ENCODE measurements at places on chromosomes 4 and X. TPM values are rescaled to one million over a fixed set of nuclear protein-coding genes. Genes with fewer than 3 reads are reported as not detected.

DNA sequence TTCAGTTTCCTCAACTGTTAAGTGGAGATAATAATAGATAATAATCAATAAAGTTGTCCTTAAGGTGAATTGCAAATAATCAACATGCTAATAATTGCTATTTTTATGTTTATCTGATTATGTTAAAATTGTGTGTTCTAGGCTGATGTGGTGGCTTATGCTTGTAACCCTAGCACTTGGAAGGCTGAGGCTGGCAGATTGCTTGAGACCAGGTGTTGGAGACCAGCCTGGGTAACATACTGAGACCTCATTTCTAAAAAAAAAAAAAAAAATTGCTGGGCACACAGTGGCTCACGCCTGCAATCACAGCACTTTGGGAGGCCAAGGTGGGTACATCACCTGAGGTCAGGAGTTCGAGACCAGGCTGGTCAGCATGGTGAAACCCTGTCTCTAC, 175.2 kb downstream of the GC start:
- H3K27me3 ChIP-seq = no peaks in the 10 kb centered on the region
- no peaks in the 10 kb centered on the region for H3K4me1 ChIP-seq
- DNase-seq = no peak
- no peak overlapping the region for H3K4me3 ChIP-seq

DNA sequence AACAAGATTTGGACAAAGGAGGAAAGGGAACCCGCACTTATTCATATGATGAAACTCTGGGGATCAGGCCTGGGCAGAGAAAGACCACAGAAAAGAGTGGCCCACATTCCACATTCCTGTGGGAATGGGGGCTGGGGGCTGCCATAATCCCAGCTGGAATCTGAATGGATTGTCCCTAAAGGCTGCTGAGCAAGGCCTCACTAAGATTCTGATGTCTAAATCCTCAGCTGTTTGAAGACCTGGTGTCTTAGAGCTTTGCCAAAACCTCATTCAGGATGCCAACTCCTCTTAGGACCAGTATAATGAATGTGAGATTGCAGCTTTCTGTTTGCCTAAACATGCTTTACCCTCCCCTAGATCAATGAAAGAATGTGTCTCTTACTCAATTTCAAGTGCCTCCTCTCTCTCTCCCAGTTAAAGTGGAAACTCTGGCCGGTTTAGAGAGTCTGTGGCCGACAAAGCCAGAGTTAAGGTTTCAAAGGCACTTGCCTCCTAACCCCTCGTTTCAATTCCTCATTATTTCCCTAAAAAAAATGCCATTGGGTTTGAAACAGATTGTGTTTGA, 33.3 kb upstream of the GPC4 start:
- no peak overlapping the region for H3K4me3 ChIP-seq
- no peaks in the 10 kb centered on the region for H3K36me3 ChIP-seq
- H3K27ac ChIP-seq = no peak overlapping the region
- no peak for DNase-seq

- H3K4me3 ChIP-seq = no peak overlapping the region
- no peaks in the 10 kb centered on the region for H3K4me1 ChIP-seq
- DNase-seq = no peak
- H3K36me3 ChIP-seq = no peaks in the 10 kb centered on the region
- H3K27me3 ChIP-seq = no peaks in the 10 kb centered on the region
These were observed 164.8 kb upstream of the VEGFC start for GRCh38 chr4:176957353-176958118.

- no peak overlapping the region for H3K4me3 ChIP-seq
- no peaks in the 10 kb centered on the region for H3K36me3 ChIP-seq
These were observed 16.3 kb upstream of the ZNF827 start for GRCh38 chr4:145954924-145955339.

GRCh38 chr4:52840531-52841370, 21.4 kb upstream of the RASL11B start:
- no peaks in the 10 kb centered on the region for H3K27me3 ChIP-seq
- H3K4me1 ChIP-seq = no peaks in the 10 kb centered on the region
- H3K36me3 ChIP-seq = no peaks in the 10 kb centered on the region
- no peak for DNase-seq
- H3K27ac ChIP-seq = no peak overlapping the region

- no peaks in the 10 kb centered on the region for H3K36me3 ChIP-seq
- no peaks in the 10 kb centered on the region for H3K4me1 ChIP-seq
- no peak overlapping the region for H3K27ac ChIP-seq
- DNase-seq = no peak
- H3K27me3 ChIP-seq = no peaks in the 10 kb centered on the region
- no peak overlapping the region for H3K4me3 ChIP-seq
These were observed 2086.8 kb downstream of the ARAP2 start for GRCh38 chr4:34157547-34157946.

GRCh38 chrX:46837558-46838485, 979 bp downstream of the RP2 start:
- H3K4me3 ChIP-seq = peak overlapping the region; percentile 97
- H3K4me1 ChIP-seq = no peaks in the 10 kb centered on the region
- H3K27me3 ChIP-seq = no peaks in the 10 kb centered on the region
- peak overlapping the region; percentile 95 for H3K27ac ChIP-seq

- H3K27ac ChIP-seq = no peak overlapping the region
- DNase-seq = no peak
- H3K4me1 ChIP-seq = no peaks in the 10 kb centered on the region
- no peaks in the 10 kb centered on the region for H3K36me3 ChIP-seq
- H3K4me3 ChIP-seq = no peak overlapping the region
These were observed 1.2 kb upstream of the XK start for GRCh38 chrX:37684426-37684825.

- no peaks in the 10 kb centered on the region for H3K36me3 ChIP-seq
- H3K27ac ChIP-seq = no peak overlapping the region
- H3K4me3 ChIP-seq = no peak overlapping the region
- DNase-seq = no peak
- H3K27me3 ChIP-seq = no peaks in the 10 kb centered on the region
These were observed 30.4 kb downstream of the CCNQ start for GRCh38 chrX:153568451-153569011.

DNA sequence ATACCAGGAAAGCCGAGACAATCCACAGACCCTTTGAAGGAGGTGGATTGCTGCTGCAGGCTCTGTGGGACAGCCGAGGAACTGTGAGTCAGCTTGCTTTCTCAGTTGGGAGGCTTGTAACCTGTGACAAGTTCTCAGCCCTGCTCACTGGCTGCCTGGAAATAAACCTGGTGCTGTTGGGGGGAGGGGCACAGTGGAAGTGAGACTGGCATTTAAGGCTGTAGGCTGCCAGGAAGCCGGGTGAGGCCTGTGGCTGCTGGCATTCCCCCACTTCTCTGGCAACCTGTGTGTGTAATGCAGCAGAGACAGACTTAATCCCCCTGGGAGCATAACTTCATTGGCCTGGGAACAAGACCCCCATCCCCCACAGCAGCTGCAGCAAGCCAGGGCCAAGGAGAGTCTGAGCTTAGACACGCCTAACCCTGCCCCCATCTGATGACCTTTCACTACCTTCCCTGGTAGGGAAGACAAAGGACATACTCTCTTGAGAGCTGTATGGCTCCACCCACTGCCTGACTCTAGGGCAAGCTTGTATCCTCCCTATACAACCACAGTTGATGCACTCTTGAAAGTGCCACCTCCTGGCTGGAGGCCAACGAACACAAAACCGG, 64.1 kb downstream of the ALPK1 start:
- no peak overlapping the region for H3K4me3 ChIP-seq
- peak; percentile 15 for DNase-seq
- peaks cover 4% of the 10 kb centered on the region for H3K36me3 ChIP-seq
- H3K27ac ChIP-seq = no peak overlapping the region
- H3K27me3 ChIP-seq = no peaks in the 10 kb centered on the region

GRCh38 chr4:45732161-45732560, 391.7 kb downstream of the GABRG1 start:
- no peaks in the 10 kb centered on the region for H3K27me3 ChIP-seq
- no peak overlapping the region for H3K4me3 ChIP-seq
- DNase-seq = no peak
- H3K27ac ChIP-seq = no peak overlapping the region

DNA sequence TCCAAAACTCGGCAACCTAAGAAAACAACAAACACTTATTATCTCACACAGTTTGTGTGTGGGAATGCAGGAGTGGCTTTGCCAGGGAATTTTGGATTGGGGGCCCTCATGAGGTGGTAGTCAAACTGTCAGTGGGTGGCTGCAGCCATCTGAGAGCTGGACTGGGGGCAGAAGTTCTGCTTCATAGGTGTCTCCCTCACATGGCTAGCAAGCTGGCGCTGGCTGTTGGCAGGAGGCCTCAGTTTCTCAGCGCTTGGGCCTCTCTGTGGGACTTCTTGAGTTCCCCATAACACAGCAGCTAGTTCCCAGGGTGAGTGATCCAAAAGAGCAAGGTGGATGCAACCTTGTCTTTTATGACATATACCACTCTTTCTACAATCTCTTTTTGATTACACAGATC, 26.0 kb upstream of the RASL11B start:
- no peaks in the 10 kb centered on the region for H3K36me3 ChIP-seq
- no peak overlapping the region for H3K27ac ChIP-seq
- H3K4me1 ChIP-seq = no peaks in the 10 kb centered on the region
- DNase-seq = no peak

- H3K27ac ChIP-seq = no peak overlapping the region
- peaks cover 5% of the 10 kb centered on the region for H3K27me3 ChIP-seq
- H3K4me3 ChIP-seq = no peak overlapping the region
- DNase-seq = no peak
- no peaks in the 10 kb centered on the region for H3K4me1 ChIP-seq
These were observed 46.8 kb upstream of the BCOR start for GRCh38 chrX:40144576-40144975.

DNA sequence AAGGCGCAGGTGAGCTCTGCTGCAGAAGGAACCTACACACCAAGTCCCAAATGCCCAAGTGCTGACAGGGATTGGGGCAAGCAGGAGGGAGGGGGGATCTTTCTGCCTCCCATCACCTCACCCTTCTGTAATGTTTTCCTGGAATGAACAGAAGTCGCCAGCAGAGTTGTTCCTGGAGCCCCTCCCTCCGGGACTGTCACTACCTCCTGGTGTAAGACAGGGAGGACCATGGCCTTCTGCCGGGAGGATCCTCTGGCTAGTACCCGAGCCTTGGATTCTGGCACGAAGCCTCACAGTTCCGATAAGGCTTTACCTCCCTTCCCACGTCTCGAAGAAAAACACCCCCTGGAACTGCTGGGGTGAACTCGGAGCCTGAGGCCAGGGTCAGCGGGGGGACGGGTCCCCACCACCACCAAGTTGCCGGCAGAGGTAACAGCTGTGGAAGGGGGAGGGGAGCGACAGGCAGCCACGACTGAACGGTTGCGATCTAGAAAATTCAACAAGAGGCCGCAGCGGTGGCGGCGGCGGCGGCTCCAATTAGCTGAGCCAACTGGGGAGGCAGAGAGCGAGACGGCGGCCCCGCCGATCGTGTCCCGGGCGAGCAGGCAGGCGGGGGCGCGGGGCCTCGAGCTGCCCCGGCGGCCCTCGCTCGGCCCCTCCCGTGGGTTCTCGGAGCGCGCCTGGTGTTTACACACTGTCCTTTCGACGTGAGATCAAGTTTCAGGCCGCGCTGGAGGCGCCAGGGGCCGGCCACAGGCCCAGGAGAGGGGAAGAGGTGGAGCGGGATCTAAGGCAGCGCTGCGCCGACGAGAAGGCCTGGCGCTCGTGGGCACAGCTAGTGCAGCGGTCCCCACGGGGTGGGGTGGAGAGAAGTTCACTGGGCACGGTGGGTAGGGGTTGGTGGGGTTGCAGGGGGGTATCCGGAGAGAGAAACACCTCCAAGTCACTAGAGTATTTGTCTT, 53.7 kb upstream of the BCOR start:
- H3K4me3 ChIP-seq = no peak overlapping the region
- H3K4me1 ChIP-seq = peaks cover 29% of the 10 kb centered on the region
- no peak for DNase-seq
- H3K36me3 ChIP-seq = no peaks in the 10 kb centered on the region

Gene TMPRSS11B
- 0.27 TPM for polyA plus RNA-seq

Gene UCP1
- polyA plus RNA-seq = 0.04 TPM

Gene KLHL2
- polyA plus RNA-seq = 13.4 TPM

Gene CENPI
- polyA plus RNA-seq = 2.8 TPM

Gene DOK7
- 0.28 TPM for polyA plus RNA-seq

Gene TLR2
- 1.4 TPM for polyA plus RNA-seq

Gene SULT1E1
- polyA plus RNA-seq = 28.0 TPM

All from small intestine (tissue), 16 donors.